ENCODE measurements at places on chromosomes 1 and 21.

DNA sequence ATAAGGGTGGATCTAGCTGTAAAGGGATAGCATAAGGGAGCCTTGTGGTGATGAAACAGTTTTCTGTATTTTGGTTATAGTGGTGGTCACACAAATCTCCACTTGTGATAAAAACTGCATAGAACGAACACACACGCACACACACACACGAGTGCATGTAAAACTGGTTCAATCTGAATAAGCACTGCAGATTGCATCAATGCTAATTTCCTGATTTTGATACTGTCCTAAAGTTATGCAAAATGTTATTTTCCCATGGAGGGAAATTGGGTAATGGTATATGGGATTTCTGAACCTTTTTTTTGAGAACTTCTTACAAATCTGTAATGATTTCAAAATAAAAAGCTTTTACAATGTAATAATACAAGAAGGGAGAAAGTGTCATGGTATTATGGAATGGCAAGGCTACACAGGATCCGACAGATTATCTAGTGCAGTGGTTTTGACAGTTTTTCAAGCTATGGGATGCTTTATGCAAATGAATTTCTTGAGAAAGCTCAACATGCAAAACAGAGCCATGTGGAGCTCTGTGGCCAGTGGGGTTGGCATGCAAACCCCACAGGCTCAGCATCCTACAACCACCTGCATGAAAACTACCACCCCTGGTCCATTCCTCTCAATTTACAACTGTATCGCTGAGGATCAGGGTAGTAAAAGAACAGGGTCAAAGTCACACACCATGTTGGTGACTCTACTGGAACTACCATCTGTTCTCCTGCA, 18.8 kb downstream of the SLC41A1 start:
- no peak for DNase-seq

DNA sequence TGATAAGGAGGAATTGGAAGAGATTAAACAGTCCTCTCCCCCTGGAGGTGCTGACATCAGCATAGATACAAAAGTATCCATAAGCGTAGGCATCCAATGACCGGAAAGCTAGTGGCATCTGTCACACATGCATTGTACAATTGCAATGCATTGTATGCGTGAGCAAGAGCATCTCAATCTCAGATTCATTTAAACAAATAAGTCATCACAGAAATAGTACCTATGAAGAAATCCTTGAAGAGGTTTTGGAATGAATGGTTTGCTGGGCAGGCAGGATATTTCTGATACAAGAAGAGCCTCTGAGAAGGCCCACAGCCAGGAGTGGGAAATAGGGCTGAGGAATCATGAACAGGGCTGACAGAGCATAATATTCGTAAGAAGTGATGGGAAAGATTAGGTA, 88.9 kb upstream of the ABCD3 start:
- DNase-seq = no peak

DNA sequence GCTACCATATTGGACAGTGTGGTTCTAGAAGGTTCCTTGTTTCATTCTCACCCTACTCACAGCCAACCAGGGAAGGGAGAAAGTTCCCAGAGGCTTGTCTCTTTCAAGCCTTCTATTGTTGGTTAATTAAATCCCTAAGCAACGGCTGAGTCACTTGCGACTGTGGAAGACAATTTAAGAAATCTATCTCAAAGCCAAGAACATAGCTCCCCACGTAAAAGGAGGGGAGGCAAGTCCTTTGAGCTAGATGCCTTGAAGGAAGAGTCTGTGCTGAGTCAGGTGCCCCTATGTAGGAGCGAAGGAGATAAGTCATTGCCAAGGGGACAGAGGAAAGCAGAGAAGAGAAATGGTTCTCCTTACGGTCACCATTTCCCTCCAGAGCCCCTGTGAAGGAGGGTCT, 79.4 kb upstream of the PPP2R5A start:
- DNase-seq = no peak

DNA sequence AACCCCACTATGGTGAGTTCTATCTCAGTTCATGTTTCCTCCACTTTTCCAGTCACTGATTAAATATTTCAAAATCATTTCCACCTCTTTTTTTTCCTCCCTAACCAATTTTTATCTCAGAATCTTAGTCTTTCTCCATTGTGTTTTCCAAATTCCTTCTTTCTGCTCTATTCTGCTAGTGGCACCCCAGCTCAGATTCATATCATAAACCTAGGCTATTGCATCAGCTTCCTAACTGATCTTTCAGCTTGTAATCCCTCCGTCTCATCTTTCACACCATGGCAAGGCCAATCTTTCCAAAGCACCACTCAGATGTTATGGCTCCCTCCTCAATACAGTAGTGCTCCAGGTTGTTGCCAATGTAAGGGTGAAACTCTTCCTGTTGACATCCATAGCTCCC, 631.9 kb downstream of the PLPP3 start:
- no peak for DNase-seq

DNA sequence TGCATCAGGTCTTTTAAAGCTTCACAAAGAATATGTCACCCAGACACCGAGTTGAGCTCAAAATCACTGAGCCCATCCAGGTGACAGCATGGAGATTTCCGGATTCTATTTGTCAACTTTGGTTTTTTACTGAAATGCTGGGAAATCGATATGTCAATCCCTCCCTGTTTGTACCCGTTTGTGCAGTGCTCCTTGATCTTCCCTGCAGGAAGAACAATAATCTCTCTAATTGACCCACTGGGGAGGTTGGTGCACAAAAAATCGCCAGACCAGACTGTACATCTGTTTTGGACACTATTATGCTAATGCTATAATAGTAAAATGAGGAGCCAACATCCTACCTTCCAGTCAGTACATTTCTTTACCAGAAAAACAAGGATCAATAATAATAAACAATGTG, 1.8 kb downstream of the BARHL2 start:
- no peak for DNase-seq

DNA sequence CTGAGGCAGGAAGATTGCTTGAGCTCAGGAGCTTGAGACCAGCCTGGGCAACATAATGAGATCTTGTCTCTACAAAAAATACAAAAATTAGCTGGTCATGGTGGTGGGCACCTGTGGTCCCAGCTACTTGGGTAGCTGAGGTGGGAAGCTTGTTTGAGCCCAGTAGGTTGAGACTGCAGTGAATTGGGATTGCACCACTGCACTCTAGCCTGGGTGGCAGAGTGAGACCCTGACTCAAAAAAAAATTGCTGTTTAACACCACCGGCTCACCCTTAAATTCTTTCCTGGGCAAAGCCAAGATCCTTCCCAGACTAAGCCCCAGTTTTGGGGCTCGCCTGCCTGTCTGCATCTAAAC, 6.6 kb upstream of the NSUN4 start:
- DNase-seq = no peak

- peak; percentile 23 for DNase-seq
Observed at GRCh38 chr1:193540511-193540910, 354.1 kb upstream of the B3GALT2 start.

- DNase-seq = no peak
Observed at GRCh38 chr1:189774721-189775287, 702.9 kb downstream of the BRINP3 start.

- DNase-seq = no peak
Observed at GRCh38 chr1:58152697-58153096, 393.8 kb downstream of the OMA1 start.

DNA sequence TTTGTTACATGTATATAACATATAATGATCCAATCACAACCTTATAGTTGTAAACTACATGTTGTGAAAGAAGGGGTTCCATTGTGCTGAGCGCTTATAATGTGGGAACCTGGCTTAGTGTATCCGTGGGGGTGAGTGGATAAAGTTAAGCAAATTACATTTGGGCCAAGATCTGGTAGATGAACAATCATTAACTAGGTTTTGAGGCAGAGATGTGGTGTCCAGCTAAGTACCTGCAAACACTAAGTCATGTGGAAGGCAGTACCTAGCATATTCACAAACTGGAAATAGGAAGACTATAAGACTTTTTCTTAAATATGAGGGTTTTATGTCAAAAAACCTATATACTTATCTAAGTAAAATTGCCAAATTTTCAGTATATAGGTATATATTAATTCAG, 167.2 kb upstream of the PDE4B start:
- no peak for DNase-seq

DNA sequence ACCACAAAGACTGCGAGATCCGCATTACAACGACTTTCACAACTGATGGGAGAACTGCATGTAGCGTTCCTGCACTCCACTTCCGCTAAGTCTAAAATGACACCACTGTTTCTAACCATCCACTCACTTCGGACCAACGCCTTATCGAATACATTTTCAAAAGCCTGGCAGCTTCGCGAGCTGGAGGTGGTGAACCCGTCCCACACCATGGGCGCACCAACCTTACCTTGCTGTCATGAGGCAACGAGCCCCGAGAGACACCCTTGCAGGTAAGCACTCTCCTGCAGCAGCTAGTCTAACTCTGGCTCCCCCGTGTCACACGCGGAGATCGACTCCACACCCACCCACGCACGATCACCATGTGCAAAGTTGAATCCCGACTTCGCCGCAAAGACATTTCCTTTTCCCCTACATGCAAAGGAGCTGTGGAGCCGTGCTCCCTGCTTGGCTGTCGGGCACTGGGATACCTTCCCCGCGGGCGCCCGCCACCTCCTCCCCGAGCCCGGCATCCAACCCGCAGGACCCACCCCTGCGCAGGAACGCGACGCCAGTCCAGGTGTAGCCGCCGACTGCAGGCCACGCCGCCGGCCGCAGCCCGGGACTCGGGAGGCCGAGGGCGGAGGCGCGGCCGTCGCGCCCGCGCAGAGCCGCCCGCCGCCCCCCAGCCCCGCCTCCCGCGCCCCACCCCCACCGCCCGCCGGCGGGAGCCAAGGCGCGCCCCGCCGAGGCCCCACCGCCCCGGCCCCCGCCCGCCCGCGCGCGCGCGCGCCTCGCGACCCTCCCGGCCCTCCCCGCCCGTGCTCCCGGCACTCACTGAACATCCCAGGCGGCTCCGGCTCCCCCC, 629 bp downstream of the TAF5L start:
- peak; percentile 19 for DNase-seq

GRCh38 chr1:36166136-36166535, 10.2 kb downstream of the MAP7D1 start:
- no peak for DNase-seq

DNA sequence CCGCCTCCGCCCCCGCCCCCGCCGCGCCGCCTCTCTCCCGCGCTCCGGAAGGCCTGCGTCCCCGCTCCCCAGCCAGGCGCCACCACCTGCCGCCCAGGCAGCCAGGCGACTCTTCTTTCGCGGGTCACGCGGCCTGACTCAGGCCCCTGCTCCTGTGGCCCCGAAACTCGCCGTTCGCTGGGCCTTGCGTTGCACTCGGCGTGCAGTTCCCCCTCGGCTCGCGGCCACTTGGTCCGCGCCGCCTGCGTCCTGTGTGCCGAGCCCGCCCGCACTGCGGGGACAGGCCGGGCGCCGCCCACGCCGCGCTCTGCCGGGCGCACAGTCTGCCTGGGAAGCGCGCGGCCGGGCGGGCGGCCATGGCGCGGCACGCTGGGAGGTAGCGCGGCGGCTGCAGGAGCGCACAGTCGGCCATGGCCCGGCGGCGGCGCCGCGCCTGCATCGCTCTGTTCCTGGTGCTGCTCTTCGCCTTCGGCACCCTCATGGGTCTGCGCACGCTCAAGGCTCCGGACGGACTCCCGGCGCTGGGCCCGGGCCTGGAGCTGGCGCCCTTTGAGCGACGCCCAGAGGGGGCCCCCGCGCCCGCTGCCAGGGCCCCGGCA, at the start of gene MANEAL:
MANEAL (plus strand) TSS at position 75 of the 599 bp plus-strand sequence; CDS start at position 411, 336 bp downstream.
- DNase-seq = no peak

DNA sequence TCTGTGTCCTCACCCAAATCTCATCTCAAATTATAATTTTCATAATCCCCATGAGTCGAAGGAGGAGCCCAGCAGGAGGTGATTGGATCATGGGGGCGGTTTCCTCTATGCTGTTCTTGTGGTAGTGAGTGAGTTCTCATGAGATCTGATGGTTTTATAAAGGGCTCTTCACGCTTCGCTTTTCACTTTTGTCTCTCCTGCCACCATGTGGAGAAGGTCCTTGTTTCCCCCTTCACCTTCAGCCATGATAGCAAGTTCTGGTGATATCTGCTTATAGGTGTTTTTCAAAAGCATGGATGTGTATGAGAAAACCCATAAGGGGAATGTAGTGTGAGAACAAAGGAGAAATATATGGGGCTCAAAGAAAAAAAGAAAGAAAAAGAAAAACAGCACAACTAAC, 405.9 kb upstream of the RGS18 start:
- no peak for DNase-seq

GRCh38 chr1:38210021-38210894, 163.7 kb upstream of the POU3F1 start:
- DNase-seq = no peak

- no peak for DNase-seq
Observed at GRCh38 chr1:32352831-32353383, 9.4 kb downstream of the FAM229A start.
